ENCODE measurements at places on chromosomes 16 and 17. TPM values are rescaled to one million over a fixed set of nuclear protein-coding genes. Genes with fewer than 3 reads are reported as not detected.

DNA sequence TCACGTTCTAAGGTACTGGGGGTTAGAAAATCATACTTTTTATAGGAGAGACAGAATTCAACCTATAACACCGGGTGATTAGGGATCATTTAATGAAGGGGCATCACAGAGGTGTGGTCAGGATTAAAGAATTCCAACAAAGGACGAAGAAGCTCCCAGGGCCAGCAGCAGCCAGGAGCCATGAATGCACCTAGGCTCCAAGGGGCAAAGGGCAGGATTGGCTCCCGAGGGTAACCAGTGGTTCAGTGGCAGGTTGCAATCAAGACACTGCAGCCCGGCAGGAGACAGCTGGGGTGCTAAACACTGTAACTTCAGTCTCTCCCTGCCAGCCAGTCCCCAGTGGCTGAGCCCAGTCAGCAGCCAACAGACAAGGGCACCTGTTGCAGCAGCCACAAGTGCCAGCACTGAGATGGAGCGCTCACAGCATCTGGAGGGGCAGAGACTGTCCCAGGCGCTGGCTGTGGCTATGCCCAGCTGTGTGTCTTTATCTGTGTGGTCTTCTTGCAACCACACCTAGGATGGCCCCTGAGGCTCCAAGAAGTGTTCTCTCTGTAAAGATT, 23.9 kb downstream of the DHRS7C start:
- DNase-seq: no peak

GRCh38 chr16:12613131-12613991, 190.3 kb downstream of the CPPED1 start:
- no peak for DNase-seq

The OSBPL7 gene
- 14.4 TPM for total RNA-seq

DNA sequence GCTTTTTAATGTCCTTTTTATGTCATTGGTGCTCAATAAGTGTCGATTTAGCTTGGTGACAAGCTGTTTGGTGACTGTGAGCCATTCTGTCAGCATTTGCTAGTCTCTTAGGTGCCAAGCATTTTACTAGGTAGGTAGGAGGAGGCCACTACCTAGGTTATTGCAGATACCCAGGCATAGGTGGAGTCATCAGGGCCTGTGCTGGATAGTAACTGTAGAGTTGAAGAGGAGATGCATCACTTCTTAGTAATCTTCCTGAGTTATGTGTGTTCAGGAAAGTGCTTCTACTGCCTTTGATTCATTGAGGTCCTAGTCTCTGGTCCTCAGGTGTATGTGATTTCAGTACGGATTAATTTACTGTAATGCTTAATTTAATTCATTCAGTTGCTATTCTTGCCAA, 17.7 kb downstream of the USP10 start:
- DNase-seq: no peak

GRCh38 chr17:76266244-76266938, 1.2 kb downstream of the UBALD2 start:
- DNase-seq: no peak

Data from glomerular endothelial cell (primary cell).